ENCODE measurements at places on chromosomes 1 and 21.

DNA sequence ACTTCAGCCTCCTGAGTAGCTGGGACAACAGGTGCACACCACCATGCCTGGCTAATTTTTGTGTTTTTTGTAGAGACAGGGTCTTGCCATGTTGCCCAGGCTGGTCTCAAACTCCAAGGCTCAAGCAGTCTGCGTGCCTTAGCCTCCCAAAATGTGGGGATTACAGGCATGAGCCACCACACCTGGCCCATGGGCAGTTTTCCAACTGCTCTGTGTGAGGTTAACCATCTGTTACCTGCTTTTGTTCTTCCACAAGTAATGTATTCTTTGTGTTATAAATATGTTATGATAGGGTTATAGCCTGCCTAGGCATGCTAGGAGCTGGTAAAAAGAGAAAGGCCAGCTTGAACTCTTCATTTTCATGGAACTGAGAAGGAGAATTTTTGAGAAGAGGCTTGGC, 30.7 kb downstream of the TUFT1 start:
- peak; percentile 56 for DNase-seq

- DNase-seq: no peak
Observed at GRCh38 chr21:44517175-44517899, 22.7 kb downstream of the KRTAP10-1 start.

GRCh38 chr1:55309053-55309452, 93.9 kb upstream of the USP24 start:
- no peak for DNase-seq

- DNase-seq: no peak
Observed at GRCh38 chr1:87812871-87813577, 484.3 kb downstream of the LMO4 start.

- DNase-seq: peak; percentile 78
Observed at GRCh38 chr1:150009604-150010392, 728 bp downstream of the OTUD7B start.

DNA sequence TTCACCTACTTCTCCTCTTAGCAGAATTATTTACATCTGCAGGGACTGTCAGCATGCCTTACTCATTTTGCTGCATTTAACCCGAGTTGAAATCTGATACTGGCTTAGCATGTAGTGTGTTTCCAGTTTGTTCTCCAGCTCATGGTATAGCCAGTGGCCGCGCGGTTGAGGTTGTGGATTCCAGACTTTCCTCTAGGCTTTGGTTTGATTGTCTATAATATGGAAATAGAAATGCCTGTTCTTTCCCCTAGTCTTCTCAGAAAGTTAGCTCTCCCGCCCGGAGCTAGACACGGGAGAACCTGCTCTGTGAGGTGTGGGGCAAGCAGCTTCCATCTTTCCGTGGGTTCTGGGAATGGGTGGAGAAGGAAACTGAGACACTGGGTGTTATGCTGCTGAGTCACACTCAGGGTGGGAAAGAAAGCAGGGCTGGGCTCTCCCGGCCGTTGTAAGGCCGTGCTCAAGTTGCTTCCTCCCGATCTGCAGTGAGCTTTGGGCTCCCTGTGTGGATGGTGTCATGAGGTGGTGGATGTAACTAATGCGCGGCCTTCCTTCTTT, 206.8 kb upstream of the TMEM51 start:
- peak; percentile 52 for DNase-seq

GRCh38 chr21:41403331-41403730, 22.7 kb upstream of the MX1 start:
- no peak for DNase-seq

DNA sequence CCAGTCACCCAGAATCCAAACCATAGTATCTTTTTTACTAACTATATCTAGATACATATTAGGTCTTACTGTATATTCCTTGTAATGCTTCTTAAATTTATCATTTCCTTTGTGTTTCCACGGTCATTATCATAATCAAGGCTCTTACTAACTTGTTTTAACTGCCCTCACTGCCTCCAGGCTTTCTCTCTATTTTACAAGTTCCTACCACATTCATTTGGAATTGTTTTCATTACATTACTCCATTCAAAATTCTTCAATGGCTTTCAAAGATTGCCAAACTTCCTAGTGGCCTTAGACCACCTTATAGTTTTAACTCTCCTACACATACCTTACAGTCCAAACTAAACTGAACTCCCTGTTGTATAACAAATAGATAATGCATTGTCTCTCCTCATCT, 6.3 kb downstream of the HFM1 start:
- DNase-seq: no peak

DNA sequence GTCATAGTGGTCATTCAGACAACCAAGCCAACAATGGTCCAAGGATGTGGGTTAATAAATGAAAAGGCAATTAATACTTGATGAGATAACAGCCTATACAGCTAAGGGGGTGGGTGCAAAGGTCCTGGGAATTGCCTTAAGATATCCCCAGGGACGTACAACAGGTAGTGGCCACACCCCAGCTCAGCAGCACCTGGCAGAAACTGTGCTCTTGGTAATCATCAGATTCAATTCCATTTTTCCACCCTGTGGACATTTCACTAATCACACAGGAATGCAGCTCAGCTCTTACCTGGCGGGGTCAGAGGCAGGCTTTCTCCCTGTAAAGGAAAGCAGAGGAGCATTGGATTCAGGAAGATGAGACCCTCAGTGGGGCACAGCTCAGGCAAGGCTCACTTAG, 32.9 kb downstream of the FCRL5 start:
- DNase-seq: peak; percentile 32

DNA sequence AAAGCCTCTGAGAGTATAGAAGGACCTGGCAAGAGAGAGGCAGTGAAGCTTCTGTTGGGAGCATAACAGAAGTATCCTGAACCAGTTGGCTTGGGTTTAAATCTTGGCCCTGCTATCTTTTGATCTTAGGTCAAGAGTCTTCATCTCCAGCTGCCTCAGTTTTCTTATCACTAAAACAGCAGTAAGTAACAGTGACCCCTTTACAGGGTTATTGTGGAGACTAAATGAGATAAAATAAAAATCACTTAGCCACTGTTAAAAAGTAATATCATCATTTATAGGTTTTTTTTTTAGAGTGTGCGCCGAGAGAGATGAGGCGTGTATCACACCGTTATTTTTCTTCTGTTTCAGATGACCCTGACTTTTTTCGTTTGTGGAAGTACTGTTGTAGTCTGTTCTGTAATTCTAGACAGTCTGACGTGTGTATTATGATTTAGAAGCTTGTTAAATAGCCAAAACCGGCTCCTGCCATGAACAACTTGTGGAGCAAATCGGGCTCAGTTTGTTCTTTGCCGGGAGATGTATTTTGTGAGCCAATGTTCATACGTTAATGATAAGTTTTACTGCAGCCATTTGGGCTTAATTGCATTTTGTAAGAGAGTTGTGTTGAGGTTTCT, 1.1 kb downstream of the THRAP3 start:
- no peak for DNase-seq

GRCh38 chr1:51216631-51217030, 19.4 kb upstream of the RNF11 start:
- no peak for DNase-seq

DNA sequence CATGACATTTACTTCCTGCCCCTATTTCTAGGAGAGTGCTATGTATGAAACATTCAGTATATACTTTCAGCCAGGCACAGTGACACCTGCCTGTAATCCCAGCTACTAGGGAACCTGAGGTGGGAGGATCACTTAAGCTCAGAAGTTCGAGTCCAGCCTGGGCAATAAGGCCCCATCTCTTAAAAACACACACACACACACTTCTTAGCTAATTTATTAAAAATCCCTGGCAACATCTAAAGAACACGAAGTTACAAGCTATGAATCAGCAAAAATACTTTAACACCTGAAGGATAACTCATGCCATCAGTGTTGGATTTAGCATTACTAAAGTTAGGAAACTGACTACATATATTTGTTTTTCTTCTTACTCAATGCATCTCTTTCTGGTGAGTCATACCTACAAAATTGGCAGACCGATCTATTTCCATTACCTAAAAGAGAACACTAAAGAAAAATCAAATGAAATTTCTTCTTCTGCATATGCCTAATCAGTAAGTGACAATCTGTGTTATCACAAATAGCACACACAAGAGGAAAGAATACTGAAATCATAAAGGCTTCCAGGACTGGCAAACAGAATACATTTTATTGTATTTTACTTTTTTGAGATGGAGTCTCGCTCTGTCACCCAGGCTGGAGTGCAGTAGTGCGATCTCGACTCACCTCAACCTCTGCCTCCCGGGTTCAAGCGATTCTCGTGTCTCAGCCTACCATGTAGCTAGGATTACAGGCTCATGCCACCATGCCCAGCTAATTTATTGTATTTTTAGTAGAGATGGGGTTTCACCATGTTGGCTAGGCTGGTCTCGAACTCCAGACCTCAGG, 41.4 kb downstream of the RNF115 start:
- peak; percentile 91 for DNase-seq

DNA sequence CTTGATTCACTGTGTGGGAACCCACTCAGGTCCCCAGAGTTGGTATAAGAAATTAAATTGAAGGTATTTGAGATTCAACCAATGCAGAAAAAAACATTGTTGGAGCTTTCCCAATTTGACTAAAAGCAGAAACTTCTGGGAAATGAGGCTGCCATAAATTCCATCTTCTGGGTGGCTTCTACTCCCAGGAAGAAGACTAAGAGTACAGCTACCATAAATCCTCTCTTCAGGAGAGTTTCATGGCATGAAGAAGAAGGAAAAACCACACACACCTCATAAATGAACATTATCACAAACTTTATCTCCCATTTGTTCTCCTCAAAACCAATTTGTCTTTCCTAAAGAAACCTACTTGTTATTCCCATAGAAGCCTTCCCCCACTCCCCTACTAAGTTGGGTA, 283.9 kb downstream of the DPYD start:
- DNase-seq: no peak

GRCh38 chr1:71269818-71270217, 189.0 kb upstream of the ZRANB2 start:
- DNase-seq: no peak

DNA sequence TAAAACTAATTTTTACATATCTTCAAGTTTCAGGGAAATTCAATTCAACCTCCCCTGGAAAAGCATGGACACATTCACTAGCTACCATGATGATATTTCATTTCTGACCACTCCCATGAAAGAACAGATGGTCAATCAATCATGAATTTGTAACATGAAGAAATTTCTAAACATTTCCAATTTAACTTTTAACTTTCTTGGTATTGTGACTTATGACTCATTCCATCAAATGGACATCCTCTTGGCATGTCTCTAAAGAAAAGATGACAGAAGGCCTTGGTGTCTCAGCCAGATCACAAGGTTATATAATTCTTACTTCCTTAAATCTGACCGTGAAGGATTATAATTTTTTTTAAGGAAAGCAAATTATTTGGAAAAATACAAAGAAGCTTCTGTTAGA, 10.5 kb upstream of the MCOLN3 start:
- DNase-seq: no peak

GRCh38 chr1:187509091-187509490, 680.3 kb downstream of the PLA2G4A start:
- DNase-seq: no peak

- peak; percentile 85 for DNase-seq
Observed at GRCh38 chr1:246608616-246609376, 42.5 kb downstream of the CNST start.

- peak; percentile 49 for DNase-seq
Observed at GRCh38 chr1:28737307-28738132, 780 bp downstream of the YTHDF2 start.

DNA sequence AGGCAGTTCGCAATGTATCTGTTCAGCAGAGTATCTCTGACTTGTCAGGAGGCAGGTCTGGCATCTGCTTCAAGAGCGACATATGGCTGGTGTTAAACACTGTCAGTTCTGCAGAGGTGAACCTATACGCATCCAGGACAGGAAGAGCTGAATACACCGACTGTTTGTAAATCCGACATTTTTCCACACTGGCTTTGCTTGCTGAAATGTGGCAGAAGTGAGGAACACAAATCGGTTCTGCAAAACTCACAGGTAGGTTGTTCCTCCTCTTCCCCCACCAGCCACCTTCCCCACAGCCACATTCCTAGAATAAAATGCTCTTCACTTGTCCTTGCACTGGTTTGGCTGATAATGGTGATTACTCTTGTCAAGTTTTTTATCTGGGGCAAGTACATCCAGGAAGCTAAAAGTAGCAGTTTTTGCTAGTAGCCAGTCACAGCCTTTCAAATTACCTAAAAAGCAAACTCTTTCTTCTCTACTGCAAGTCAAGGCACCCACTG, 289.2 kb downstream of the GRIK1 start:
- no peak for DNase-seq

- DNase-seq: no peak
Observed at GRCh38 chr1:1132042-1132950, 16.4 kb upstream of the C1orf159 start.

GRCh38 chr21:32281531-32281930, 2.7 kb upstream of the MIS18A start:
- DNase-seq: no peak

DNA sequence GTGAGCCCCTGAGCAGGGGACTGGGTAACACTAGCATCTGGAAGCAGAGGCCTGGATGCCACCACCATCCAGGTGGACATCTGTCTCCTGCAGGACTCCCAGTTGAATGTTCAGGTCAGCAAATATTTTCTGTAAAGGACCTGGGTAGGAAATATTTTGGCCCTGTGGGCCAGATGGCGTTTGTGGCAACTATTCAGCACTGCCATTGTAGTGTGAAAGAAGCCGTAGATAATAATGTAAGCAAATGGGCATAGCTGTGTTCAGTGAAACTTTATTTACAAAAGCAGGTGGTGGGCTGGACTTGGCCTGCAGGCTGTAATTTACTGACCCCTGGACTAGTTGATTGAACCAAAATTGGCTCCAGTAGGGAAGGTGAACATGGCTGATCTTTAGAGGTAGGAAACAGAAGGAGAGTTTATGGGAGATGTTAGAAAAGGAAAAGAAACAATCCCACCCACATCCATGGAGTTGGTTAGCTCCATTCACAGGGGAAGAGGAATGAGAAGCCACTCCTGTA, 20.0 kb upstream of the CD101 start:
- no peak for DNase-seq

- DNase-seq: no peak
Observed at GRCh38 chr1:221664253-221664652, 77.6 kb downstream of the DUSP10 start.

DNA sequence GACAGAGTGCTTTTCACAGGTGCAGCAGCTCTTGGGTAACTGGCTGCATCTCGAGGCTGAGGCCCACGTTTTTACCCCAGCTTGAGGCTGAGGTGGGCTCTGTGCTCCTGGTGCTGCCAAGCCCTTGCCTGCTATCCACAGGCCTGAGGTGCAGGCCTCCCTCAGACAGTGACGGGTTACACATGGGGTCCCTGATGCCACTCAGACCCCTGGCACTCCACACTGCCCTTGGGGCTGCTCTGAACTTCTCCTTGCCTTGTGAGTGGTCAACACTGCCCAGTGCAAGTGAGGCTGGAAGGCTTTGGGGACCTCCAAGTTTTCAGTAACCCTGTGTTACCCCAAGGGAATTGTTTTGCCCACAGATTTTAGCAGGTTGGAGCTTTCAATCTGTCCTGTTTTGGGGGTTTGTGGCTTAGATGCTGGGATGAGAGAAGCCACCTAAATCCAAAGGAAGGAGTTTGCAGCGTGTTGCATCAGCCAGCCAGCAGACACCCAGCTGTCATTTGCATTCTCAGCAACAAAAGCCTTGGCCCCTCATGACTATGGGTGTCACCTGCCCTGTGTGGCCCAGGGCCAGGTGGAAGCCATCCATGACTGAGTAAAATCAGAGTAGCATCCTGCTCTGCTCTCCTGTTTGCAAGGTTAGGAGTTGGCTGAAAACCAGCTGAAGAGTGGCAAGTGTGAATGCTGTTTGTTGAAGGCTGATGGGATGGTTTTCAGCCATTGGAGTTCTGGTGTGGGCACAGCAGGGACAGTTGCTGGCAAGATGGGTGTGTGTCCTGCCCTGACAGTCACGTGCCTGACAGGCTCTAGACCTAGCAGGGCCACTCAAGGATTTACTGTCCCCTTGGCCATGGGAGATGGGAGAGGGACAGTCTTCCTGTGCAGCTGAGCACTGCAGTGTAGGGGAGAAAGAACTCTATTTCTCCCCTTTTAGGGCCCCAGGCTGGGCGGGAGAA, 3.2 kb downstream of the RNF187 start:
- no peak for DNase-seq
